H7 (cell line): ENCODE measurements at places on chromosomes 2 and 18. TPM values are rescaled to one million over a fixed set of nuclear protein-coding genes. Genes with fewer than 3 reads are reported as not detected.
A peak's percentile ranks its signal among the peaks of the same experiment; 100 is the strongest.

GRCh38 chr2:80515964-80516363 is 211.4 kb upstream of the LRRTM1 start:
- no peak for DNase-seq

DNA sequence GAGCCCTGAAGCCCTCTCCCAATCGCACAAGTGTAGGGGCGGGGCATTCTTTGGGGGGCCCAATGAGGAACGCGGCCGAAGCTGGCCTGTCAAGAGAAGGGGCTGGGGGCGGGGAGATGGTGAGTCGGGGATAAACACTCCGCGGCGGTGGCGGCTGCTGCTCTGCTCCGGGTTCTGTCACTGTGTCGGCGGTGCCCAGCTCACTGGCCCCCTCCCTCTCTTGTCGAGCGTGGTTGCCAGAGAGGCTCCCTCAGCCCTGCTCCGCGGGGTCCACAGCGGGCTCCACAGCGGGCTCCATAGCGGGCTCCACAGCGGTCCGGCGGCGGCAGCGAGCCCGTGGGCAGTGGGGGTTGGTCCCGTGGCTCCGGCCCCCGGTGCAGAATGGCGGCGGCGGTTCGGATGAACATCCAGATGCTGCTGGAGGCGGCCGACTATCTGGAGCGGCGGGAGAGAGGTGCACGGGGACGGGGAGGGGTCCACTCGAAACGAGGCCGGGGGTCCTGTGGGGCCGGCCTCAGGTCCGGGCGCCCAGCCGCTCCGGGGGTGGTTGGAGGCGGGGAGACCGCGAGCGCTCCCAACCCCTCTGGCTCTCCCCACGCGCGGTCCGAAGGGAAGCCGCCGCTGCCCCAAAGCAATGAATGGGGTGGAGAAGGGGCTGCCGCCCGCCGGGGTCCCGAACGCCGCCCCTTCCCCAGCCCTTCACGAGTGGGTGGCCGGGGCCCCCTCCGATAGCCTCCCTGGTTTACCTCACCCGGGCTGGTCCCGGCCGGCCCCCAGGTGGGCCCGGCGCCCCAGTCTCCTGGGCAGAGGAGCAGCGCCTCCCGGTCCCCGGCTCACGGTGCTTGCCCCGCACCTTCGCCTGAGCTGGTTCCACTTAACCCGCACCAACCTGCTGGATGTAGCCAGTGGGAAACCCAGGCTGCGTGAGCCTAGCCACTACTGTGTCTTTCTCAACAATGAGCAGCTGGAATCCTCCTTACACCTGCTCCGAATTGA is at the start of gene MXD1:
Gene MXD1, plus strand, starts transcription at position 160 of the 996 bp plus-strand sequence. Its CDS starts 222 bp downstream, at position 382.
- peak; percentile 64 for DNase-seq

DNA sequence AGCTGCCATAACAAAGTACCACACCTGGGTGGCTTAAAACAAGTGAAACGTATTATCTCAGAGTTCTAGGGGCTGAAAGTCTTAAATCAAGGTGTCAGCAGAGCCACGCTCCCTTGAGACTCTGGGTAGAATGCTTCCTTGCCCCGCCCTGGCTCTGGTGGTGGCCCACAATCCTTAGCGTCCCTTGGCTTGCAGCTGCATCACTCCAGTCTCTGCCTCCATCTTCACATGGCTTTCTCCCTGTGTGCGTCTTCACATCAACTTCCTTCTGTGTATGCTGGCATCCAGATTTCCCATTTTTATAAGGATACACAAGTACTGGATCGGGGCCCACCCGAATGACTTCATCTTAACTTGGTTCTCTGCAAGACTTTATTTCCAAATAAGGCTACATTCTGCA is 62.5 kb downstream of the MRO start:
- no peak for DNase-seq

DNA sequence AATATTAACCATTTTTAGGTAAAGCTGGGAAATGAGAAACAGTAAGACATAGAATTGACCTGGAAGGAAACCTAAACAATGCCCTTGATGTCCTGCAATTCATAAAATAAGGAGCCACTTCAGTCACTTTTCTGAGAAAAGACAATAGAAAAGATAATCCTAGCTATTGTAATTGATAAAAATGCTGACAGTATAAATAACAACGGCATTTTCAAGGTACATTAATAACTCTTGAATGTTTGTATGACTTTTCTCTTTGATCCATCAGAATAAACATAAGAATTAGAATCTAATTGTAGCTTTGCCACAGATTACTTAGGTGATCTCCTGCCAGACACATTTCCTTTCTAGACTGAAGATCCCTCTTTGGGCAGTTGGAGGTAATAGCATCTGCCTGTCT is 719.5 kb downstream of the SLC4A3 start:
- no peak for DNase-seq

- DNase-seq, result no peak
Observed at GRCh38 chr2:8115966-8116365, 565.9 kb upstream of the ID2 start.

DNA sequence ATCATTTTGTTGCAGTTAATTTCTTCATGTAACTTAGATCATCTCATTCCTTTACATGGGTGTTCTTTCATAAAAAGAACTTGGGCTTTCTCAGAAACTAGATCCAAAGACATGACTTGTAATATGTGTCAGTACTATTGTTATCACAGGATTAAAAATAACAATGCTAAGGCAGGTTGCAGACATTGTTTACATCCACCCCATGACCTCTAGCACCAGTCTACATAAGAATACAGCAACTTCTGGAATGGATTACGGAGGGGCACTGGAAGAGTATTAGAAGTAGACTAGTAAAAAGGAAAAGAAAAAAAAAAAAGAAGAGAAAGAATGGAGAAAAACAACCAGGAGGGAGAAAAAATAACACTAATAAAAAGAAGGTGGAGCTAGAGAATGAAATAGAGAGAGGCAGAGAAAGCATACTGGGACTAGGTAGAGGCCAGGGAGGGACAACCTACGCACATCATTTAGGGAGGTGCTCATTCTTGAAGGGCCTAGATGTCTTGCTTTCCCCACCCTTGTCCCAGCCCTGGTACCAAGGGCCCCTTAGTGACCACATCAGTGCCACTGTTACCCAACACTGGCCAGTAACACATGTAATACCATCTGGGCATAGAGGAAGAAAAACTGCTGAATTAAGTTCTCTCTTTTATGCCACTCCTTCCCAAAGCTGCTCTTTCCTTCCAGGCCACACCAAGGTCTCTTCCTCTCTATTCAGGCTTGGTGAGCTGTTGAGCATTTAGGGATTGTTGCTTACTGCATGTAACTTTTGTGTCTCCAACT is 70.6 kb upstream of the KLF7 start:
- no peak for DNase-seq

GRCh38 chr2:127620866-127621265 is 25.1 kb upstream of the GPR17 start:
- peak; percentile 38 for DNase-seq

- DNase-seq, result no peak
Observed at GRCh38 chr2:150606380-150607060, 119.1 kb upstream of the RND3 start.

GRCh38 chr18:2415656-2416055 is 155.6 kb downstream of the METTL4 start:
- DNase-seq, result no peak

GRCh38 chr2:30265052-30266015 is 34.0 kb downstream of the LBH start:
- DNase-seq, result no peak

- no peak for DNase-seq
Observed at GRCh38 chr2:189425676-189426075, 15.6 kb upstream of the WDR75 start.

GRCh38 chr2:14189929-14190328 is 442.6 kb upstream of the LRATD1 start:
- DNase-seq, result no peak

GRCh38 chr2:237546040-237546875 is 20.1 kb upstream of the PRLH start:
- DNase-seq, result no peak

DNA sequence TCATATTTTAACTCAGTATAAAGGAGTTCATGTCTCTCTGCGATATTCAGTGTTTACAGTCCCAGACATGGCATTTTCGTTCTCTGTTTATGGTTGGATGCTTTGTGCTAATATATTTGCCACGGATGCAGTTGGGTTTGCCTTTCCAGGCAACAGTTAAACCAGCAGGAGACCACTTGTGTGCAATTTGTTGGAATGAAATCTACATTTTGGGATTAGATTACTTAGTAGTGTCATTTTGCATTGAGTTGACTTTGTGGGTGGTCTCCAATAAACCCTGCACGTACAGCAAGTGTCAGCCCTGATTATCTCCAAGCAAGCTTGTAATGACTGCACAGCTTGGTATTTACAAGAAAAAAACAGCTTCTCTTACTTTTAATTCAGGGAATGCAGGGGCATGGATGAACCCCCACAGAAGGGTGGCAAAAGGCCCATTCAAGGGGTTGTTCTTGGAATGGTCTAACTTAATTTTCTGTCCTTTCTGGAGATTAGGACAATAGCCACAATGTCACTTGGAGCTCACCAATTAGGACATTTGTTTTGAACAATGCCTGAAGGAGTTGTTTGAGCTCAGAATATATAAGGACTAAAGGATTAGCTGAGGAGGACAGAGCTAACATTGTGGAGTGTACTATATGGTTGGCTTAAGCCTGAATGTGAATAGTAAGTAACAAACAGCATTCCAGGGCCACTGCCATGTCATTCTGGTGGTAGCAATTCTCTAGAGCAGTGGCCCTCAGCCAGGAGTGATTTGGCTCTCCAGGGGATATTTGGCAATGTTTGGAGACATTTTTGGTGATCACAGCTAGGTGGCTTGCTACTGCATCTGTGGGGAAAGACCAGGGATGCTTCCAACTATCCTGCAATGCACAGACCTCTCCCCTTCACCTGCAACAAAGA is 121.5 kb downstream of the SLC4A3 start:
- DNase-seq, result no peak

DNA sequence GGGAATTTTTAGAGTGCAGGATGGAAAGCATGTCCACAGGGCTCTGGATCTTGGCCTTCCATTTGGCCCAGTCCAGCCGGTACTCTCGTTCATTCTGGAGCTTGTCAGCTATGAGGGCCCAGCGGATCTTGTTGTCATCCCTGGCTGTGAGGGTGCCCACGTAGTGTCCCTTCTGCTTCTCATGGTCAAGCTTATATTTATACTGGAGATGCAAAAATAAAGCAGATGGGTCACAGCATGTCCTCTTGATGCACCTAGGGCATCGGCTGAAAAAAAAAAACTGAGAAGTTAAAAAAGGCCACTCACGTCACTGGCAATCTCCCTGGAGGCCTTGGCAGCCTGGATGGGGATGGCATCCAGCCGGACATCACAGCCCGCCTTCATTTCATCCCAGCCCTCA is 160.5 kb downstream of the RIF1 start:
- DNase-seq, result no peak

GRCh38 chr2:8659735-8660492 is 21.9 kb upstream of the ID2 start:
- DNase-seq, result peak; percentile 52

DNA sequence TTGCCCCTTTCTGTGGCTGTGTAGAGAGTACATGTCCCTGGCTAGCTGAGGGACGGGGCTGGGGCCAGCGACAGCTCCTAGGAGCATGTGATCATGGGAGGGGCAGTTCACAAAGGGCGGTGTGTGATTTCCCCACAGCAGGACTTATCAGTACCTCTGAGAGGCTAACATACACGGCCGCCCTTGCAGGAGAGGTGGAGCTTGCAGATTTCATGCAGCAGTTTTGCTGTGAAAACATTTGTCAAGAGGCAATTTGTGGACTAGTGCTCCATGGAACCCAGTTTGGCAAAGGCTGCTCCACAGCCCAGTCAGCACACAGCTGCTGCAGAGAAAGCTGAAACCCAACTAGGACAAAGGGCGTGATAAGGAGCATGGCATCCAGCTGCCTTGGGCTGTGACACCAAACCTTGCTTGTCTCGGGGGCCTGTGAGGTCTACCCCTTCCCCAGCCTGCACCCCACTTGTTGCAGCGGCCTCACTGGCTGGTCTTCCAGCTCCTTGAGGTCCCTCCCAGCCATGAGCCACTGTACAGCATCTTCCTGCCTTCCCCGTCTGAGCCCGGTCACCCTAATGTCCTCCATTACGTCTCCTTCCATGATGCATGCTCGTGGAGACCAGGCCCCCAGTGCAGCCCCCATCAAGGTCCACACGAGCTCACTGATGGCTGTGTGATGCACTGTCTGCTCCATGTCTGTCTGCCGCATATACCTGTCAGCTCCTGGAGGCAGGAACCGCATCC is 121.4 kb upstream of the HDAC4 start:
- no peak for DNase-seq

GRCh38 chr2:142974288-142975024 is 97.0 kb downstream of the KYNU start:
- DNase-seq, result no peak

- DNase-seq, result no peak
Observed at GRCh38 chr2:151826737-151827157, 1.5 kb downstream of the ARL5A start.

GRCh38 chr18:9239720-9240119 is 94.9 kb upstream of the TWSG1 start:
- DNase-seq, result no peak

DNA sequence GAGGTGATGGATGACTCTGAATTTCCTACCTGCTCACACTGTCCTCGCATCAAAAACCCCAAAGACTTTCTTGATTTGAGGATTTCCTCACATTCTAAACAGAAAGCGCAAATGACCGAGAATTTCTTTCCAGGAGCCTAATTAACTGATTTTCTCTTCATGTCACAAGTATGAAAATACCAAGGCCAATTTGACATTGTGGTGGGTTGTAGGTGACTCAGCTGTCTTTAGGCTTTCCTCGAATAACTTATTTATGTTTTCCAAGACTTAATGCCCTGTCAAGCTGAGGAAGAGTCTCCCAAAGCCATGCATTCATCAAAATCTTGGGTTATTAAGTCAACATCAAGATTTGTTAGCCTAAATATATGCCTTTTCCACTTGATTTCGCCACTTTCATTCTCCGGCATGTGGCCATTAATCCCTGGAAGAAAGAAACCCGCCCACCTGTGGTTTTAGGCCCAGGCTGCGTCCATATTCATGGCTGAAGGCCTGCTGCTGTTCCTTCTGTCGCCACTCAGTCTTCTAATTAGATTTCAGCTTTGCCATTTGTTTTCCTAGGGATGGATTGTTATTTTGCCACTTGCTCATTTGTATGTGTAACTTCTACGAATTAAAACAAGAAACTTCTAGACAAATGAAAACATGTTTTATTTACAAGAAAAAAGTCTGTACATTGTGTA is 84.9 kb downstream of the ST6GAL2 start:
- DNase-seq, result peak; percentile 62

GRCh38 chr2:186575302-186575701 is 14.6 kb upstream of the ITGAV start:
- DNase-seq, result no peak

Gene GTF3C2
- 147 and 152 TPM in 2 replicates for total RNA-seq

Gene BCL11A
- total RNA-seq, result 30.5 and 34.9 TPM in 2 replicates

Gene L3MBTL4
- 0.48 and 0.59 TPM in 2 replicates for total RNA-seq

Gene CYS1
- total RNA-seq, result 0.24 and 0.63 TPM in 2 replicates

Gene NYAP2
- total RNA-seq, result not detected in 2 replicates

Gene SERPINB4
- not detected in 2 replicates for total RNA-seq

Gene SFTPB
- total RNA-seq, result not detected in 2 replicates

Gene C2orf78
- total RNA-seq, result 0.15 TPM in 1 of 2 replicates, not detected in the other

Gene LRP1B
- 0.17 and 0.26 TPM in 2 replicates for total RNA-seq

Gene TGFA
- 0.87 and 1.3 TPM in 2 replicates for total RNA-seq

Gene MAL
- total RNA-seq, result 0.80 TPM in 1 of 2 replicates, not detected in the other

Gene SLC14A1
- not detected in 2 replicates for total RNA-seq

Gene POTEC
- total RNA-seq, result not detected in 2 replicates

Gene GPR35
- total RNA-seq, result 0.07 TPM in 1 of 2 replicates, not detected in the other

Gene CCDC141
- 0.37 and 1.2 TPM in 2 replicates for total RNA-seq
